ENCODE measurements at places on chromosomes 16 and 17. TPM values are rescaled to one million over a fixed set of nuclear protein-coding genes. Genes with fewer than 3 reads are reported as not detected.

The SPATA33 gene
- total RNA-seq = 12.6 TPM

The CCDC154 gene
- 2.0 TPM for total RNA-seq

The KRT14 gene
- total RNA-seq = 0.94 TPM

The INTS2 gene
- total RNA-seq = 13.1 TPM

The KRT17 gene
- 183 TPM for total RNA-seq

The ATP2A1 gene
- 1.8 TPM for total RNA-seq

The LLGL2 gene
- 1.5 TPM for total RNA-seq

The ZNF423 gene
- total RNA-seq = 4.7 TPM

The KRTAP1-5 gene
- not detected for total RNA-seq

The ABCC6 gene
- total RNA-seq = 1.5 TPM

The CCL4 gene
- not detected for total RNA-seq

The MT1E gene
- 23.2 TPM for total RNA-seq

The SSTR5 gene
- total RNA-seq = not detected

The AKTIP gene
- 36.1 TPM for total RNA-seq

The TELO2 gene
- total RNA-seq = 30.9 TPM
